ENCODE measurements at places on chromosomes 12 and 14.

DNA sequence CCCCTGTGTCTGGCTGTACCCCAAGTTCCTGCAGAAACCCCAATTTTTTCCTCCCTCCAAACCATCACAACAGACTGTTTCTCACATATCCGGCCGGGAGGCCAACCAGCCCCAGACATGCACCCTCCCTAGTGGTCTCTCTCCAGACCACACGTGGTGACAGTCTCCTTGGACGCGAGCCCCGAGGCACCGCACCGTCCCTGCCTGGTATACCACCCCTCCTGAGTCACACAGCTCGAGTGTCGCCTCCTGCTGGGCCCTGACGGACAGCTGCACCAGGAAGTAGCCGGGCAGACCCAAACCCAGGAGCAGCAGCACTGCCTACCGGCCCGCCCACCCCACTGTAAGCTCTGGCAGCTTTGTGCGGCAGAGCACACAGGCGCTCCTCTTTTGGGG lies 97.4 kb downstream of the RFLNA start:
- DNase-seq, result no peak

GRCh38 chr14:92471919-92472318 lies 41.7 kb upstream of the RIN3 start:
- no peak for DNase-seq

DNA sequence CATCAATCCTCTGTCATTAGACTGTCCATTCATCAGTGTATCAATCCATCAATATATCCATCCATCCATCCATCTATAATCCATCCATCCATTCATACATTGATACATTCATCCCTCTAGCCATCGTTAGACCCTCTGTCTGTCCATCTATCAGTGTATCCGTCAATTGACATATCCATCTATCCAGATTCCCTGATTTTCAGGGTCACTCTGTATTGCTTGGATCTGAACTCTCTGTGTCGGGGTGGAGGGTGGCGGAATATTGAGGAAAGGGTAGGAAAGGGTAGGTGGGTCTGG lies 17.1 kb downstream of the SDSL start:
- DNase-seq, result no peak

- no peak for DNase-seq
Measured at GRCh38 chr14:67949771-67950170, 130.2 kb downstream of the RAD51B start.

- no peak for DNase-seq
Measured at GRCh38 chr14:93897476-93897845, 29.7 kb upstream of the FAM181A start.

- DNase-seq, result no peak
Measured at GRCh38 chr14:75442166-75442565, 14.3 kb downstream of the JDP2 start.

DNA sequence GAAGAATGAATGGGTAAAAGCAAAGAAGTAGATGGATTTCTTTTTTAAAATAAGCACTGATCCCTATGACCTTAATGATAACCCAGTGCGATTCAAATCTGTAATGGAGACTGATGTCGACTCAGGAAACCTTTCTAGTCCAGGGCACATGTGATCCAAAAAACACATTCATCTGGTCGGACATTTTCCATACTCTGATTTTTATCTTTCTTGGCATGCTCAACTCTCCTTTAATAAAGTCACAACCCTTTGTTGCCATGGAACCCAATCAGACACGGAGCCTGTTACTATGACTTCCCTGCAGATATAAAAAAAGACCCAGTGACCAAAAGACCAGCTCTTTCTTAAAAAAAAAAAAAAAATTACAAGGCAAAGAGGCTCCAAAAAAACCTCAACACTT lies 27.9 kb downstream of the TMCC3 start:
- DNase-seq, result no peak

- no peak for DNase-seq
Measured at GRCh38 chr12:6603095-6603567, 4.0 kb downstream of the CHD4 start.

- DNase-seq, result peak; percentile 83
Measured at GRCh38 chr12:52949413-52950331, 754 bp downstream of the KRT18 start.

GRCh38 chr12:52969166-52969795 lies 20.4 kb downstream of the KRT18 start:
- no peak for DNase-seq

DNA sequence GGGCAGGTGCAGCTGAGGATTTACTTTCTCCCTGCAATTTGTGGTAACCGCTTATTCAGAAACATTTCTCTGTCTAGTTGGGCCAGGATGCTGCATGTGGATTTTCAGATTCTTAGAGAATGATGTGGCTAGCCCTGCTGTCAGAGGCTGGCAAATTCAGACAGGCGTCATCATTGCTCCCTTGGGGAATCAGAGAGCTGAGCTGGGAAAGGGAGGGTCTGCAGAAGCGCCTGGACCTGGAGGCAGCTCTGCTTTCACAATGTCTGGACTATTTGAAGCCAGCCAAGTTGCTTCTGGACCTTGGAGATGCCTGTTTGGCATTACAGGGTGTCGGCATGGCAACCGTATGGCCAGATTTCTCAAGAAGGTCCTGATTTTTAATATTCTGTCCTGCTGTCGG lies 3.4 kb downstream of the GALNT16 start:
- no peak for DNase-seq

DNA sequence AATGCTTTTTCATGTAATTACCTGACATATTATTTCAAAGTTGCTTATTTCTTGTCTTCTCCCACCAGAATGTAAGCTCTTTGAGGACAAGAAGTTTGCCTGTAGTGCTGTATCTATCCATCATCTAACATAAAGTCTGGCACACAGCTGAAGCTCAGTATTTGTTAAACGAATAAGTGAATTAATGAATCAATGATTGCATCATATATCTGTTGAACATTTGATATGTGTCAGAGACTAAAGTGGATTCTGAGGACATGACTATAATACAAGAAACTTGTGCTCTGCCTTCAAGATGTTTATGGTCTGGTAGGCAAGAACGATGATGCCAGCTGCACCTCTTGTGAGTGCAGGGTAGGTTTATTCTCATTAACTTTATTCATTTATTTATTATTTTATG lies 115.4 kb upstream of the SCAF11 start:
- no peak for DNase-seq

DNA sequence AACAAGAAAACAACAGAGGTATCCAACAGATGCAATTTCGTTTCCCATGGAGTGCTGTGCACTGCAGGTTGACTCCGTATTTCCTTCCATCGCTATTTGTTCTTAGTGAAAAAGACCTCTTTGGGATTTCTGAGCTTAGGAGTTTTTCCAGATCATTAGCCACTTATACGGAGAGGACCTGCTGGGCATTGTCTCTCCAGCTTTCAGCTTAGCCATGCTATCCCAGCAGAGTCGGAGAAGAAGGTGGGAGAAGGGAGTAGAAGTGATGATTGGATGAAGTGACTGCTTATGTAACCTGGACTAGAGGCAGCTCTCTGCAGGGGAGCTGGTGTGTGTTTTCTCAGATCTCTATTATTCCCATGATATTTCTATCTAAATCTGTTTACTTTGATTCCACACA lies 737.7 kb downstream of the DIO2 start:
- DNase-seq, result no peak

GRCh38 chr12:11976005-11976404 lies 94.7 kb upstream of the BCL2L14 start:
- DNase-seq, result no peak

DNA sequence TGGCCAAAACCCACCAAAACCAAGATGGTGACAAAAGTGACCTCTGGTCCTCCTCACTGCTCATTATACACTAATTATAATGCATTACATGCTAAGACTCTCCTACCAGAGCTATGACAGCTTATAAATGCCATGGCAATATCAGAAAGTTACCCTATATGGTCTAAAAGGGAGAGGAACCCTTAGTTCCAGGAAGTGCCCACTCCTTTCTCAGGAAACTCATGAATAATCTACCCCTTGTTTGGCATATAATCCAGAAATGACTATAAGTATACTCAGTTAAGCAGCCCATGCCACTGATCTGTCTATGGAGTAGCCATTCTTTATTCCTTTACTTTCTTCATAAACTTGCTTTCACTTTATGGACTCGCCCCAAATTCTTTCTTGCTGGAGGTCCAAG lies 43.0 kb upstream of the FUT8 start:
- no peak for DNase-seq

DNA sequence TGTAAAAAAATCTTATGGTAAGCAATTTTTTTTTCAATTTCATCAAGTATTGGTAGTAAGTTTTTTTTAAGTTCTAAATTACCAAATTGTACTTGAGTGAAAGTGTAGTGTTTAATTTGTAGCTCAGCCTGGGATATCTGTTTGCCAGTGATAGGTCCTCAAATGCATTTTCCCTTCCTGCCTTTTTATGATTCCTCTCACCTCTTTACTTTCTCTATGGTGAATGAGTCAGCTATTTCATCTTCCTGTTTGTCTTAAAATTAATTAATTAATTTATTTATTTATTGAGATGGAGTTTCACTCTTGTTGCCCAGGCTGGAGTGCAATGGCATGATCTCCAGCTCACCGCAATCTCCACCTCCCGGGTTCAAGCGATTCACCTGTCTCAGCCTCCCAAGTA lies 10.6 kb downstream of the SRP54 start:
- DNase-seq, result no peak

GRCh38 chr12:64450711-64451486 lies 1.0 kb upstream of the TBK1 start:
- DNase-seq, result peak; percentile 28

DNA sequence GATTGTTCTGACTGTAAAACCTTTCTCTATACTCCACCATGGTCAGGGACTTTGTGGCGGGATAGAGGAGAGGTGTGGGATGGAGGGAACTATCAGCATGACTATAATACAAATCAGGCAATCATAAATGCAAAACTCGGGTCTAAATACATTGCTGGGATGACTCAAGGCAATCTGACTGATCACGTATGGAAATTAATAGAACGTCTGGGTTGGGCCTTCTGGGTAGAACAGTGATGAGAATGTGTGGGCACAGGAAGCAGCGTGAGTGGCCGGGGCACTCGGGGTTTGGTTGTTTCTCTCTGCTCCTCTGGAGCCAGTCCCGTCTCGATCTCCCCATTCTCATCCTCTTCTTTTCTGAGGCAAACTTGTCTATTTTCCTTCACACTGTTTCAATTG lies 485.8 kb downstream of the VRK1 start:
- DNase-seq, result no peak

DNA sequence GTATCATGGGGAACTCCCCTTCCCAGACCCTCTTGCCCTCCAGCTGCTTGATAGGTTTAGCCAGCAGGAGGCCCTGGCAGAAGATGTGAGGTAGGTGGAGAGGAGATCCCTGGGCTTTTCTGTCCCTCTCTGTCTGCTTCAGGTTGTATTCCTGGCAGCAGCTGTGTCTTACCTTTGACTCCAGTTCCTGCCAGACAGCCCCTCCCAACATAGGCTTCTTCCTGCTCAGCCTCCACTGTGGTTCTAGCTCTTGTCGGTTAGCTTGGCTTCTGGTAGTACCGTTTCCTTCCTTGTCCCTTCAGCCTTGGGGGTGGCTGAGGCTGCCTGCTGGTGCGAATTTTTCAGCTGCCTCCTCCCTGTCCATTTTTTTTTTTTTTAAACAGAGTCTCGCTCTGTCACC lies 215.7 kb upstream of the CRY1 start:
- DNase-seq, result no peak

GRCh38 chr12:108933949-108934348 lies 54.1 kb downstream of the DAO start:
- DNase-seq, result no peak
